ENCODE measurements at places on chromosomes 3 and 15.

DNA sequence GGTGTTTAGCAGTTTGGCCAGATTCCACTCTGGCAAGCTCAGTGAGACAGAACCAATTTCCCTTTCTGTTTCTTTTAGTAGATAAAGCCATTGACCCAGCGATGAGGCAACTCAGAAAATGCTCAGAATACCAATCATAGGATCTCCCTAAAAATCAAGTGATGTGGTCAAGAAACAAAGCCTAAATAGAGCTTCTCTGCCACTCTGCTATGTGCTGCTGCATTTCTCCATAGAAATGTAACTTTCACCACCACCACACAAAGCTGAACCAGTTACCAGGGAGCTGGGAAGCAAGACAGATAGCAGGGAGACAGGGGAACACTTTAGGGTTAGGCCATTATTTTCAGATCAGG, 109.8 kb downstream of the RPL22L1 start:
- H3K27me3 ChIP-seq: no peaks in the 10 kb centered on the region
- no peak for DNase-seq
- H3K4me3 ChIP-seq: no peak overlapping the region
- H3K27ac ChIP-seq: no peak overlapping the region

GRCh38 chr3:32882603-32883025, 64.8 kb downstream of the TRIM71 start:
- H3K27me3 ChIP-seq: no peaks in the 10 kb centered on the region
- peaks cover 9% of the 10 kb centered on the region for H3K4me1 ChIP-seq
- no peaks in the 10 kb centered on the region for H3K36me3 ChIP-seq
- H3K4me3 ChIP-seq: no peak overlapping the region
- no peak overlapping the region for H3K27ac ChIP-seq

GRCh38 chr3:188125076-188125475, 28.9 kb upstream of the LPP start:
- H3K27me3 ChIP-seq: no peaks in the 10 kb centered on the region
- no peaks in the 10 kb centered on the region for H3K4me1 ChIP-seq
- H3K4me3 ChIP-seq: no peak overlapping the region
- H3K27ac ChIP-seq: no peak overlapping the region

DNA sequence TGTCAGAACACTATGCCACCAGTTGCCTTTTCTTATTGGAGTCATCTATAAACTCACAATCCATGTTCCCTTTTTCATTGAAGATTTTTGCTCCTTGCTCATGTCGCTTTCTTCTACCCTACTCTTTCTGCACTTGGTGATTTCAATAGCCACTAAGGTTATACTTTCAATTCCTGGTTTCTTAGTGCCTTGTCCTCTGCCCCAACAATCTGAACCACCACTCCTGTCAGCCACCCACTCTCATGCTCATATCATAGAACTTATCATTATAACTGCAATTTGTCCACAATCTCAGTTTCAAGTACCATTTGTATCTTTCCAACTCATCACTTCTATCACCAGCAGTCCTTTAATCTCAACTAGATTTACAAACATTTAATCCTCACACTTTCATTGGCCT, 10.0 kb upstream of the GRAMD1C start:
- H3K4me1 ChIP-seq: no peaks in the 10 kb centered on the region
- H3K4me3 ChIP-seq: no peak overlapping the region
- H3K36me3 ChIP-seq: no peaks in the 10 kb centered on the region
- no peak for DNase-seq
- H3K27ac ChIP-seq: no peak overlapping the region
